Osteoblast (primary cell): ENCODE measurements at places on chromosomes 3 and 15.

- peak; percentile 69 for DNase-seq
Measured at GRCh38 chr3:32420126-32421038, 28.7 kb downstream of the CMTM7 start.

DNA sequence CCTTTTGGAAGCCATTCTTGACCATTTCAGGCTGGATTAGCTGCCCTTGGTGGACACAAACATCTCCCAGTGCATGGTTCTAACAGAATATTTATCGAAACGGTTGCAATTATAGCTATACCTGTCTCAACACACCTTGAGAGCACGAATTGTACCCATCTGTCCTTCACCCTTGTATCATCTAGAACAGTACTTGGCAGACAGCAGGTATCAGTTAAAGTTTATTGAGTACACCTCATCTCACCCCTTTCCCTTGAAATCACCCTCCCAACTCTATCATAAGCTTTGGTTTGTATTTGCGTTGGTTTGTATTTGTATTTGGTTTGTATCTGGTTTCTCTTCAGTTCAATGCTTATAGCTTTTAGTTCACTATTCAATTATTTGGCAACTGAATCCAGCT, 12.4 kb downstream of the TSPAN3 start:
- DNase-seq: no peak

GRCh38 chr3:16286161-16286560, 21.1 kb downstream of the OXNAD1 start:
- DNase-seq: no peak

GRCh38 chr15:80599359-80599758, 95.8 kb upstream of the ABHD17C start:
- no peak for DNase-seq

- no peak for DNase-seq
Measured at GRCh38 chr15:73227433-73228056, 141.2 kb downstream of the HCN4 start.

DNA sequence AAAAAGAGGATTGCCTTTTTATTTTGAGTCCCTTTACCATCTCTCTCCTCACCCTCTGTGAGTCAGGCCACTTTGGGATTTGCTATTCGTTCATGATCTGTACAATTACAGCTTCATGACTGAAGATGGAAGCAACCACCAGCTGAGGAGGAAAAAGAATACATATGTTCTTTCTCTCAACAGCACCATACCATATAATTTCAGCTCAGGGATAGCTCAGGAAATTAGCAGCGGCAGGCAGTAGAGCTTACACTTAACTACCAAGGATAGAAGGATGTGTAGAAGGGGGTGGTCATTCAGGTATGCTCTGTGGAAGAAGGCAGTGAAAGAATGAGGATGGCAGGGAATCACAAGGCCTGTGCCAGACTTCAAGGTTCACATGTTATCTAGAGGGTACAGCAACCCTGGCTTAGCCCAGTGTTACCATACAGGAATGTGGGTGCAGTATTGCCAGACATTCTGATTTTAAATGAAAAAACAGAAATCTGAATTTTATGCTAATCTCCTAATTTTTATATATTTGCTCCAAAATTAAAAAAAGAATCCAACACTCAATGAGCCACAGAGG, 17.9 kb downstream of the PLS1 start:
- no peak for DNase-seq

- no peak for DNase-seq
Measured at GRCh38 chr3:185029086-185029485, 123.8 kb downstream of the C3orf70 start.

DNA sequence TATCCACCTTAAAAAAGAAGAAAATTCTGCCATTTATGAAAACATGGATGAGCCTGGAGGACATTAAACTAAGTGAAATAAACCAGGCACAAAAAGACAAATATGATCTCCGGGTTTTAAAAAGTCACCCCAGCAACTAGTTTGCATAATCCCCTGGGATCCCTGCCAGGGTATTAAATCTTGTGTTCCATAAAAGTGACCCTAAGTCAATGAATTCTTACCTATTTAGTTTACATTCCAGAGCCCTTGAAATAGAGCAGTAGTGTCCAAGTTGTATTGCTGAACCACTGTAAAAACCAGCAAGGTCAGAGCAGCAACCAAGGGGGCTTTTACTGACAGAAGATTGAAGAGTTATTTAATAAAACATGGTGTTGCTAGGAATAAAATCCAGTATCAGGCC, 716.8 kb upstream of the BCHE start:
- DNase-seq: no peak

DNA sequence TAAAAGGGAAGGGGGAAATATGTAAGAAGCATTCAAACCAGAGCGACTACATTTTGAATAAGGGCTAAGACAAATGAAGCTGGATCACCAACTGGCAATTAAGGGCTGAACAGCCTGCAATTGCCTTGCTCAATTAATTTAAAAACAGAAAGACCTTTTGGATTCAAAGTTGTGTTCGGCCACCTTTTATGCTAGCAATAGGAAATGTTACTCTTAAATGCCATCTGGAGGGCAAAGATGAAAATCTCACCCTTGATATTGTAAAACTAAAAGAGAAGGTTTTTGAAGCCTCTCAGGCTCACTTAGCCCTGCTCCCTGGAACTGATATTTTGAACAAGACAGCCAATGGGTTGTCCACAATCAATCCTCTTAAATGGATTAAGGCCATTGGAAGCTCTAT, 44.2 kb downstream of the ACAD9 start:
- DNase-seq: no peak

- peak; percentile 58 for DNase-seq
Measured at GRCh38 chr15:73375755-73376305, 7.1 kb upstream of the HCN4 start.

DNA sequence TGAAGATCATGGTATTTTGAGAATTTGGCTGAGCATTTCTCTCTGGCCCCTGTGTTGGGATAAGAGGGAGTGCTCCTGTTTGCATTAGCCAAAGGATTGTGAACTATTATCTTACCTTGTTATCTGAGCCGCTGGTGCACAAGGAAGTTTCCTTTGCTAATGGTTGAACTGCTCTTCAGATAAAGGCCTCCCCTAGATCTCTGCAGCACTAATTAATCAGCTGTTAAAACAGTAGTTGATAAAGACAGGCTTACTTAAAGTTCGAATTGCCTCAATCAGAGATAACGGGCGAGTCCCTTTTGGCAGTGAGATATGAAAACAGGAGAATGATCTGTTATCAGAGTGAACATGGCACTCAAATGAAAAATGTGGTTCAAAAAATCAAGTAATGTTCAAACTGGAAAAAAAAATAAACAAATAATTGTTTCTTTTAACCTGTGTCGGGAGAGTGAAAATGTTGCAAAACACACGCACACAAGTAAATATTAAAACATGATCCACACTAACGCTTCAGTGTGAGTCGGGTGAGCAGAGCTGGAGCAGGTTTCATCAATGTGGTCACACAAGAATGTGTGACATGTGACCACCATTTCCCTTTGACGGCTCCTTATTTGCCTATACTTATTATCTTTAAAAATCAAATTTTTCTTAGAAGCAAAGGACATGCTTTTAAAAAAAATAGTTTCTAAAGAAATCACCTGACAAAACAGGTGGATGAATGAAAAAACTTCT, 469.1 kb downstream of the SOX2 start:
- DNase-seq: no peak

DNA sequence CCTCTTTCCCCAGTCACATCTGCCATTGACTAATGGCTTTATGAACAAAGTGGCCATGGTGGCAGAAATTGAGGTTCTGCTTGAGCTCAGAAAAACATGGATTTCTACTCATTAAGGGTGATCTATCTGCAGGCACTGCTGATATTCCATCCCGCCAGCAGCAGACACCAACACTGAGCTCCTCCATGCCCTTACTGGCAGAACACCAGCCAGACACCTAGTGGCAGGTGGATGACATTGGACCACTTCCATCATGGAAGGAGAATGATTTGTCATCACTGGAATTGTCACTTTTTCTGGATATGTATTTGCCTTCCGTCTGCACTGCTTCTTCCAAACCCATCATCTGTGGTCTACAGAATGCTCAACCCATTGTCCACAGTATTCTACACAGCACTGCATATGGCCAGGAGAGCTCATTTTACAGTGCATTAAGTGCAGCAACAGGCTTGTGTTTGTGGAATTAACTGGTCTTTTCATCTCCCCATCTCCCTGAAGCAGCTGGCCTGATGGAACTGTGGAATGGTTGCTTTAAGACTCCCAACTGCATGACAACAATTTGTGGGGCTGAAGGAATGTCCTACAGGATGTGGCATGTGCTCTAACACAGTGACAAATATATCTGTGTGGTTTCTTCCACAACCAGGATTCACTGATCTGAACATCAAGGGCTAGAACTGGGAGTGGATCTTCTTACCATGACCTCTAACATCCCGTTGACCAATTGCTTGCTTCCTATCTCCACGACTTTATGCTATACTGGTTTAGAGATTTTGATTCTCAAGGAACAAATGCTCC, 103.4 kb downstream of the WNT7A start:
- no peak for DNase-seq
